ENCODE measurements at places on chromosomes 2 and 18.

- DNase-seq, result no peak
Measured at GRCh38 chr2:6181926-6182325, 489.7 kb downstream of the SOX11 start.

DNA sequence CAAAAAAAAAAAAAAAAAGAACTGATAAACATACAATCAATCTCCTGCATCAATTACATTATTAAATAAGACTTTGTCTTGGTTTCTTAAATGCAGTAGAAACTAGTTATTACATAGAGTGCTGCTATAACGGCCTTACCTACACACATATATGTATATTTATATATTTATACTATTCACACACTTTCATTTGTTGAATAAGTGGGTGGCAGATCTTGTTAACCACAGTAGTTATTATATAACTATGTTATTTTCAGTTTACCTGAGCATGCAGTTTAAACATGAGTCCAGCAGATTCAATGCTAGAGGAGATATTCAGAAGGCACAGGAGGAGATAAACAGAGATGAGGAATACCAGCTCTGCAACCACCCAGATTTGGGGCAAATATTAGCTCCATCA lies 81.5 kb upstream of the CD226 start:
- no peak for DNase-seq

DNA sequence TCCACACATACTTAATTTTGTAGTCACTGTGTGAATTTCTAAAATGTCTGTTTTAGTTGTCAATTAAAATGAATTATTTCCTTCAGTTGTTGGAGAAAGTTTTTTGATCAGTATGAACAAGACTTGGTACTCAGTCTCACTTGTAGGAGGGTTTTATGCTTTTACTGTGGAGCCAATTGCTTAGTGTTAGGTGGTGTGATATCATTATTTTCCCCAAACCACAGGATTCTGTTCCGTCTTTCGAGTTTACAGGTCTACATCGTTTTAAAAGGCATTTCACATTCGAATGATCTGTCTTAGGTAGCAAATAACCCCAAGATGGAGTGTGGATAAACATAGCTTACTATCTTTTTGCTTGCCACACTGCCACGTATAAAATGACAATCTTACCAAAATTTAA lies 803.1 kb downstream of the SATB2 start:
- no peak for DNase-seq

- no peak for DNase-seq
Measured at GRCh38 chr18:29501952-29502351, 1325.0 kb upstream of the CDH2 start.

- DNase-seq, result no peak
Measured at GRCh38 chr2:79950526-79950925, 354.0 kb downstream of the LRRTM1 start.

GRCh38 chr2:190887089-190887488 lies 6.5 kb downstream of the GLS start:
- DNase-seq, result no peak

DNA sequence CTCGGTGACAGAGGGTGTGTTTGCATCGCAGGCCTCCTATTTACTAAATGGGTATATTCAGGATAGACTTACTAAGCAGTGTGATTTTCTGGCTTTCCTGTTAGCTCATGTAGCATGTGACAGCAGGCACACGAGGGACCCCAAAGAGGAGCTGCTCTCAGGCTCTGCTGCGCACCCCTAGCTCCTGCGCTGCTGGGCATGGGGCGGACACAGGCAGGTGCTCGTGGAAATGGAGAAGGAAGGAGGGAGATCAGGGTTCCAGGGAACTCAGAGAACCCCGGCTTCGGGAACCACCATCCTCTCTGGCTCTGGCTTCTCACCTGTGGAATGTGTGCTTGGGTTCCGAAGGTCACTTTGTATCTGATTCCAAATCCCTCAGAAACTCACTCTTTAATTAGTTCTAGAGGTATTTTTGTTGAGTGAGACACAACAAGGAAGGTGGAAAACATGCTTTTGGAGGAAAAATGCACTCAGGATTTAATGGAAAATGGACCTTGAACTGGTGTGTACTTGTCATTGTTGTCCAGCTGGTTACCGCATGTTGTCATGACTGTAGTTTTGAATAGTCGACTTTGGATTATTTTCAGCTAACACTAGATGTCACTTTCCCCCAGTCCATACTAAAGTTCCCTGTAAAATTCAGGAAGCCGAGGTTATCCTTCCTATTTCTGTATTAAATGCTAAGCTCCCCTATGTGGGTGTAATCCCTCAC lies 3.5 kb downstream of the SNTG2 start:
- DNase-seq, result no peak

- no peak for DNase-seq
Measured at GRCh38 chr18:62725896-62726295, 10.6 kb downstream of the PHLPP1 start.

- no peak for DNase-seq
Measured at GRCh38 chr2:162305901-162306300, 12.6 kb downstream of the IFIH1 start.

DNA sequence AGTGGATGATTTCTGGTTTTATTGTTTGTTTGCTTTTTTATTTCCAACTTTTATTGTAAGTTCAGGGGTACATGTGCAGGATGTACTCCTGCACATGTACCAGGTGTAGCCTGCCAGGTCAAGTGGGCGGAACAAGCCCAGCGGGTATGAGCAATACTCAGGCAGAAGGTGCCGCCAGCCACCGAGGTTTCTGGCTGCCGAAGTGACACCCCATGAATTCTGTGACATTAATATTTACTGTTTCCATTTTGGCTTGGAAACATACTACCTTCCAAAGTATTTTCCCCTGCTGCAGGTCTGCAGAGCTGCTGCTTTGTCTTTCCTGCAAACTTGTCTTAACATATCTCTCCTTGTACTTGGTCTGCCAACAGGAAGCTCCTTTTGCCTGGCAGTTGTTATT lies 78.5 kb downstream of the PTPN4 start:
- DNase-seq, result peak; percentile 17

- no peak for DNase-seq
Measured at GRCh38 chr2:64474636-64475035, 20.7 kb downstream of the LGALSL start.

DNA sequence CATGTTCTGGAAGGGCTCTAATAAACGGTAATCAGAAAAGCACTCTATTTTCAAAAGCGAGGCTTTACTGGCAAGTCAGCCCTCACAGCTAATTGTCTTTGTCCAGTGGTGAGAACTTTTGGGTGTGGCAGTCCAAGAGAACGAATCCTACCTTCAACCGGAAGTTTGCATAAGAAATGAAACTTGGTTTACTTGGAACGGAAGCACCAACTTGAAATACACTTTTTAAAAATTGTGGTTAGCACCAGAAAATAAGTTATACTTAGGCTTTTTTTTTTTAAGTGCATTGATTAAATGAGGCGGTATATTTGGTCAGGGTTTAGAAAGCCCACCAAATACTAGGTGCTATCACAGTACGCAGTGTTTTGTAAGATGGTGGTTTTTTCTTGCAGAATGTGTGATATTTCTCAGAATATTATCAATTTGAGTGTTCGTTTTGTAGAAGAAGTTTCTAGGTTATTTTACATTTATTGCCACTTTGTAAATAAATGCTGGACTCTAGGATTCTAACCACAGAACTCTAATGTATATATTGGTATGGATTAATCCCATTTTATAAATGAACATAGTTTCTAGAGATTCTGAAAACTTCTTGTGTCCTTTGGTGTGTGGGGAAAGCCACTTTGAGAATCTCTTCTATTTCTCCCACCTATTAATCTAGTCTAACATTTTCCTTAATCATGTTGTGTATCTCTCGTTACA lies 1.2 kb downstream of the MYL12A start:
- peak; percentile 31 for DNase-seq

DNA sequence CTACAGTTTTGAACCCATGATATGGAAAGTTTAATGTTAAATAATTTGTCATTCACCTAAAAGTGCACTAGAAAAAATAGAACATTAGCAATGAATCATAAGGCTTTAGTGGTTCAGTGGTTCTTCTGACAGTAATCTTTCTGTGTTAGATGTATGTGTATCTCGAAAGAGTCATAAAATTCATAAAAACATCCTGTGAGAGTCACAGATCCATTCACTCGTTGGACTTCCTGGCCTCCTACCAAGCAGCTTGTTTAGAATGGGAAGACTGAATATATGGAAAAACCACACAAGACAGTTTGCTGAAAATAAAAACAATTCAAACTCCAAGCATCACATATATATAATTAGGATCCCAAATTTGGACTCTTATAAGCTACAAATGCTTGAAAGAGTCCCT lies 34.8 kb downstream of the ADNP2 start:
- no peak for DNase-seq

DNA sequence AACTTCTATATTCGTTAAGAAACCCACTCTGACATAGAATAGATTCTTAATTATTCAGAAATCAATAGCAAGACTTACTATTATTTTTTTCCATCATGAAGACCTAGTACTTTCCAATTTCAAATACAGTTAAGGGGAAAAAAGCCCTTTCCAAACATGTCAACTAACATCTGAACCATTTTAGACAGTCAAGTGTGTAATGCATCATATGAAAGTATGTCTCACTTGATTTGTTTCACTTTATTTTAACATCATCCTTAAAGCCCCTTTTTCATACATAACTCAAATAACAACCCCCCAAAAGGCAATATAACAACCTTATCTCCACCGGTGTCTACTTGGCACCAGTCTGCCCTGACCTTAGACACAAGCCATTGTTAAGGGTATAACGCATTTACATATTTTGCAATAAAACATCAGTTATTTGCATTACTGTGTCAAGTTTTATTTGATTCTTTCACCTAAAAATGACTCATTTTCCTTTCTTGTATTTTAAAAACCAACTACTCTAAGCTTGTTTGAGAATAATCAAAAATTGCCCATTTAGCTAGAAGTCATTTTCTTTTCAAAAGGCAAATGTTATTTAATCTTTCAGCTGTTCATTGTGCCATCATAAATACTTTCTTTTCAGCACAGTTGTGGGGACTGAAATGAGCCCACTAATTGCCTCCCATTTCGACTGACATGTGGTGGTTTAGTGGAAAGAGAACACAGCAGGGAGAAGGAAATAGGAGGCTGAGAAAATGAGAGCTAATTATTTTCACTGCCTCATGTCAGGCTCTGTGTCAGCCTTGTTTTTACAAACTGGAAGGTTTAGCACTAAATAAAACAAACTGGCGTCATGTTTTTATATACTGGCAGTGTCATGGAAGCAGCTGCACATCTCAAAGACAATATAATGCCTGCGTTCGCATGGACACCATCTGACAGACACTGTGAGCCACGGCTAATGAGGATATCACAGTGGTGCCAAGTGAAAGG lies 104.7 kb upstream of the CDCA7 start:
- DNase-seq, result no peak

- DNase-seq, result no peak
Measured at GRCh38 chr2:76270096-76270710, 559.5 kb upstream of the GCFC2 start.

DNA sequence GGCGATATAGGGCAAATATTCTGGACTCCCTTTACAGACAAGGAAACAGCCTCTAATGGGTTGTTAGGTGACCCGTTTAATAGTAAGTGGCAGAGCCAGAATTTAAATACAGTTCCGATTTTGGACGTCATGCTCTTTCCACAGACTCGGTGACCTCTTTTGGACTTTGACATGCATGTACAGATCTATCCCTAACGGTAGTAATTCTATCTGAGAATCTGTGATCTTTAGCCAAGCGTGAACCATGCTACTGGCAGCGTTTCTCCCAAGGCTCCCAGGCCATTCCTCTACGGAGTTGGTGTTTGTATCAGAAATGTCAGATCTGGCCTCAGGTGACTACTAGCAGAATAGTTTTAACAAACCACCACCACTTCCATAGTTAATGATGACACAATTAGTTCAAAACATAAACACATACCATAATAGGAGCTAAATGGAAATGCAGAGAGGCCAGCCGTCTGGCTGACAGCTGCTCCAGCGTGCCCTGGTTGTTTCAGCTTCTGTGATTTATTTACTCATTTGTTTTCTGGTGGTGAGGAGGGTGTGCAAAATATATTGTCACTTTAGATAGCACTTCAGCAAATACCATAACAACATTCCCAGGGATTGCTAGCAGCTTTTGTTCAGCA lies 304.6 kb upstream of the LYPD1 start:
- no peak for DNase-seq

GRCh38 chr2:38301969-38302702 lies 74.9 kb downstream of the ATL2 start:
- no peak for DNase-seq

DNA sequence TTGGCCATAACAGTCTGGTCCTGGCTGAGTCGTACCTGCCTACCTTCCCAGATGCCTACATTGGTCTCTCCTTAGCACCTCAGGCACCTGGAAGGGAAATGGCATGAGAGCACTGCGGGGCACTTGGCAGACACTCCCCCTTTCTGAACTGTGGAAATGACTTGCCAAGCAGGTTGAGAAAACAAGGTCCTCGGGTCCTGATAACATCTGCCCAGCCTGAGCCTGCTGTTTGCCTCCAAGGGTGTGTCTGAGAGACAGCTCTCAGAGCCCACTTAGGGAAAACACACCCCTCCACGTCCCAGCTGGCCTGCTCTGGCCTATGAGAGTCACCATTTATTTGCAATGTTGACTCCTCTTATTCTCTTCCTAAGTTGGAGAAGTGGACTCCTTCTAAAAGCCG lies 10.5 kb downstream of the FAM110C start:
- DNase-seq, result no peak

DNA sequence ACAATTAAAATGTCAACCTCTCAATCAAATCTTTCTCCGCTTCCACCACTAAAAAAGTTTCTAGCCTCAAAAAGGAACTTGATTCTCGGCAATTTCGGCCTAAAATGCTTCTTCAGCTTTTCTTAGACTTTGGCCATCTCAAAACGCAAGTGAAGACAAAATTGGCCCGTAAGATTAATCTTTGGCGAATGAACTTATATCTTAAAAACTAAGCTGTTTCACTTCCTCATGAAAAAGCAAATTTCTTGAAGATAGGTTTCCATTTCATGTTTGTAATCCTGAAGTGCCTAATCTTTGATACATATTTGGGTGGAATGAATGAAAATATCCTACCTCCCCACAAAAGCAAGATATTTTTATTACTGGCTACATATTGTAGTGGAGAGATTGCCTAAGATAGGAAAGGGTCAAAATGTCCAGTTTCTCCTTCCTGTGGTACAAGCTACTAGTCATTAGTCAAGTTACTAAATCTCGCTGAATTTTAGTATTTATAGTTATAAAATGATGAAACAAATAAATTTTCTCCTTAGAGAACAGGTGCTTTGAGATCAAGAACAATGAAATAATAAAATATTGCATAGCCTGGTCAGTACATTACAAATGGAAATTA lies 85.4 kb upstream of the ZEB2 start:
- no peak for DNase-seq

Data from CD4-positive, alpha-beta T cell treated with Interleukin-17A for 4 hours (primary cell).